ENCODE measurements at places on chromosomes 11 and 22.

DNA sequence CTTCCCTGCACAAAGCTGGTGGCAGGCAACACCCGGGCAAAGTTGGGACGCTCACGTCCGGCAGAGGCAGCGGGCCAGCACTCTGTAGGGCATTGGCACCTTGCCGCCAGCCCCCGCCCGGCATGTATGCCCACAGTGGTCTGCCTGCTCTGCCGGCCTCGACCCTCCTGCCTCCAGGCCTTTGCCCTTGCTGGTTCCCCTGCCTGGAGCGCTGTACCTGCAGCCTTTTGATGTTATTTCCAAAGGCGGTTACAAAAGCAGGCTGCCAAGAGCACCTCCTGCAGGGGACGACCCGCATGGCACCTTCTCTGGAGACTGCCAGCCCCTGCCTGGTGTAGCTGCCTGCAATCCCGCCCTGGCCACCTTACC, 56.5 kb upstream of the SHISAL1 start:
- no peak for DNase-seq

DNA sequence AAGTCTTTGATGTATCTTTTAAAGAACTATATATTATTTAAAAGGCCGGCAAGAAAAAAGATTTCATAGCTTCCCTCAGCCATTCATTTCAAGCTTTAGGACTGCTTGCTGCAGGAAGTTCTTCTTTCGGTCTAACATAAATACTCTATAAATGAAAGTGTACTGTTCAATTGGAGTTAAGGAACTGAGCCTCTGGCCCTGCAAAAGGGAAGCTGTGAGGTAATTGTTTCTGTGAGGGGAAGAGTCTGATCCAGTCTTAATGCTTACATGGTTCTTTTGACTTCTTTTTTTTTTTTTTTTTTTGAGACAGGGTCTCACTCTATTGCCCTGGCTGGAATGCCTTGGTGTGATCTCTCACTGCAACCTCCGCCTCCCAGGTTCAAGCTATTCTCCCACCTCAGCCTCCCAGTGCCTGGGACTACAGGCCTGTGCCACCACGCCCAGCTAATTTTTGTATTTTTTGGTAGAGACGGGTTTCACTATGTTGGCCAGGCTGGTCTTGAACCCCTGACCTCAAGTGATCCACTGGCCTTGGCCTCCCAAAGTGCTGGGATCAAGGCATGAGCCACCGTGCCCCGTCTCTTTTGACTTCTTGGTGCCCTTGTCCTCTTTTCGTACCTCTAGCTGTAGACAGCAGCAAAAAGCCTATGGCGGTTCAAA, 4.7 kb upstream of the TRIM29 start:
- DNase-seq, result no peak

DNA sequence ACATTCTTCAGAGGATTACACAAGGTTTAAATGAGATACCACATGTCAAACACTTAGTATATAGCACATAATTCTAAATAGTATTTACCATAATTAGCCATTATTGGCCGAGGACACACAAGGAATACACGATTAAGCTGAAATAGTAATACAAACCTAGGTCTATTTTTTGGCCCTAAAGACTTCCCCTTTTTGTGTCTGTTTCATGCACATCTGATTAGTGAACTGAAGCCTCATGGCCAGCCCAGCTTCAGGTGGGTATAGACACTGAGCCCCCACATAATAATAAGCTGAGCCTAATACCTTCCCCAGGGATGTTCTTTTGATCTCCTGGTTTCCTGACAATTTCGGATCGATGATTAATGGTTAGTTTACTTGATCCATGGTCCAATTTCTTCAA, 2.1 kb downstream of the GLYATL1B start:
- DNase-seq, result no peak

GRCh38 chr22:23497016-23497885, 82.8 kb downstream of the IGLL1 start:
- no peak for DNase-seq

GRCh38 chr11:103061656-103062055, 30.3 kb downstream of the DCUN1D5 start:
- no peak for DNase-seq

DNA sequence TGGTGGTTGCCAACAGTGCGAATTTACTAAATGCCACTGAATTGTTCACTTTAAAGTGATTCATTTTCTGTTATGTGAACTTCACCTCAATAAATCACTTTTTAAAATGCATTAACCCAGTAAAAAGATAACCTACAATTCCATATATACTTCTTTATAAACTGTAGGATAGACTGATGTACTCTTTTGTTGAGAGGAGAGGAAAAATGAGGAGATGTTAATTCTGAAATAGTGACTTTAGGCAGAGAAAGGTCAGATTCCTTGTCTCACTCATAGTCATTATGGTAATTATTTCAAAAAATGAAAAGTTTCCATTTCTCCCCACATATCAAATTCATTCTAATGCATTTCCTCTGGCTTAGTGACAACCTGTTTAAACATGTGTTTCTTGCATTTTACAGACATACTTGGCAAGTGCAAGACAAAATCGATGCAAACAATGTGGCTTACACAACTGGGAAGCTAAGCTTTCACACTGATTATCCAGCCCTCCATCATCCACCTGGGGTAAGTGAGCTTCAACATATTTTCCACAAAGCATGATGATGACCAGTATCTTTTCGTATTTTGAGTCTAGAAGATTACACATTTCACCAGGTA, 74.5 kb downstream of the BBOX1 start:
- no peak for DNase-seq

DNA sequence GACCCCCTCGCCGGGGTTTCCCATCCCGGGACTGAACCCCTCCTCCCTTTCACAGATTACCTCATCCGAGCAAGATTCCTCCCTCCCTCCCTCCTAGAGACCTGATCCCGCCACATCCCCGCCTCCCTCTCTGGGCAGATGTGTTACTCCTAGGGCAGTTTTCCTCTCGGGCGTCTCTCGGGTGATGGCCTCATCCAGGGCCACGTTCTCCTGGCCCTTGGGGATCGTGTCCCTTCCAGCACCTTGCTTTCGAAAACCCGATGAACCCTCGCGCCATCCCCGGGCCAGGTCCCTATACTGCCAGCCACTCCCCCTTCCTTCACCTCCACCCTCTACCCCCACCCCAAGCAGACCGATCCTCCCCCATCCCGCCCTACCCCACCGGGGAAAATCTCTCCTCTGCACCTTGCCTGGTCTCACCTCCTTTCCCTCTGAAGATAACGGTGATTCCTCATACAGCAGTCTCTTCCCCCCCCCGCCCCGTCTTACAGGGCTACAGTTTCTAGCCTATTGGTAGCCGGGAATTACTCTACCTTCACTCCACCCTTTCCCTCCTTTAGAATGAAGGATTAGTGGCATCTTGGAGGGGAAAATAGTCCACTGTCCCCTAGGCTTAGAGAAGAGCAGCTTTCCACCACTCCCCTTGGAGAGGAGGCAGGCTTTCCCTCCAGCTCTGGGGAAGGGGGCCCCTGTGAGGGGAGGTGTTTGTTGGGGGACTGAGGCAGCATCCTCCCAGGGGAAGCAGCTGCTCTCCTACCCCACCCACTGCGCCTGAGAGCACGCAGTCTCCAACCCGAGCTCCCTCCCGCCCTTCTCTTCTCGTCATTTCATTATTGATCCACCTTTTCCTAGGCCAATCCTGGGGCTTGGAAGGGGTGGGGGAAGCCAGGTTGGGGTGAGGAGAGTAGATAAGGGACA, 1.2 kb downstream of the KMT2A start:
- DNase-seq, result no peak

DNA sequence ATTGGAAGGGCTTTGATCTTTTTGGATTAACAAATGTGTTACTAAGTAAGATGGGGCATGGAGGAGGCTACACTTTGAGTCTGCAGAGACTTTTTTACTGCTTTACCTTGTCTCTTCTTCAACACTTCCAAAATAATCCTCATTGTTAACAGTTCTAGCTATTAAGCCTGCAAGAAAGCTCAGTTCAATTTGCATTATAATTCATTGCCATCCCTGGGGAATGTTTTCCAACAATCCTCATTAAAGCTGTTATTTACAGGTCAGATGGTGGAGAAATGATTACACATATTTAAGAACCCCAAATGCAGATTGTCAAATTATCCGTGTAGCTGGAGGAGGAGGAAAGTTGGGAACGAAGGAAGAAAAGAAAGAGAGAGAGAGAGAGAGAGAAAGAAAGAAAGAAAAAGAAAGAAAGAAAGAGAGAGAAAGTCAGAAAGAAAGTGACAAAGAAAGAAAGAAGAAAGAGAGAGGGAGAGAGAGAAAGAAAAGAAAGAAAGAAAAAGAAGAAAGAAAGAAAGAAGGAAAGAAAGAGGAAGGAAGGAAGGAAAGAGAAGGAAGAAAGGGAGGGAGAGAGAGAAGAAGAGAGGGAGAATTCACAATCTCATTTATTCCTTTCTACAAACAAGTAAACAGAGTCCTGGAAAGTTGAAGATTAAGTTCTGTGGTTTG, 443.9 kb downstream of the INSC start:
- DNase-seq, result no peak

GRCh38 chr11:121564948-121565684, 112.3 kb upstream of the SORL1-AS1 start:
- no peak for DNase-seq

GRCh38 chr22:26463688-26464087, 19.9 kb downstream of the HPS4 start:
- no peak for DNase-seq

DNA sequence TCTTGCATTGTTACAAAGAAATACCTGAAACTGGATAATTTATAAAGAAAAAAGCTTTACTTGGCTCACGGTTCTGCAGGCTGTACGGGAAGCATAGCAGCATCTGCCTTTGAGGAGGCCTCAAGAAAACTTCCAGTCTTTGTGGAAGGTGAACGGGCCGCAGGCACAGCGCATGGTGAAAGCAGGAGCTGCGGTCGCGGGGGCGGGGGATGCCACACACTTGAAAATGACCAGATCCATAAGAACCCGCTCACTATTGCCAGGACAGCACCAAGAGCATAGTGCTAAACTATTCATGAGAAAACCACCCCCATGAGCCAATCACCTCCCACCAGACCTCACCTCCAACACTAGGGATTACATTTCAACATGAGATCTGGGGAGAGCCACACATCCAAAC, 45.6 kb upstream of the SEPTIN5 start:
- no peak for DNase-seq

DNA sequence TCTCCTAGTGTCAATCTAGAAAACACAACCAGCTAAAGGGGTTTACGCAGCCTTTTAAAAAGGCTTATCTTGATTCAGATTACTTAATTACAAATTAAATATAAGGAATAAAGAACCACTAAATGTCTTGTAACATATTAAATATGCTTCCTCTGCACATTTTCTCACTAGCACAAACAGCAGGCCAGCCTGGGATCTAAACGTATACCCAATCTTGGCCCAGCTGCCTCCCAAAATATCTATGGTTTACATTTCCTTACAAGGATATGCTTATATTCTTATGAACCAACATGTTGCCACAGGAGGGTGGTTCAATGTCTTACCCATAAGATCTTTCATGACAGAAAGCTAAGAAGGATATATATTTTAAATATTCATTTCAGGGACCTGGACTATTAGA, 7.7 kb downstream of the LGR4 start:
- no peak for DNase-seq

GRCh38 chr11:2305788-2306451, 4.1 kb downstream of the TSPAN32 start:
- no peak for DNase-seq

GRCh38 chr22:47460861-47461260, 698.4 kb downstream of the TBC1D22A start:
- no peak for DNase-seq

GRCh38 chr11:5046754-5047330, 516 bp downstream of the OR52J3 start:
- no peak for DNase-seq

GRCh38 chr22:25972397-25972796, 196.9 kb upstream of the SEZ6L start:
- DNase-seq, result no peak

- DNase-seq, result no peak
These were observed 19.5 kb upstream of the WNT7B start for GRCh38 chr22:45996241-45997076.

DNA sequence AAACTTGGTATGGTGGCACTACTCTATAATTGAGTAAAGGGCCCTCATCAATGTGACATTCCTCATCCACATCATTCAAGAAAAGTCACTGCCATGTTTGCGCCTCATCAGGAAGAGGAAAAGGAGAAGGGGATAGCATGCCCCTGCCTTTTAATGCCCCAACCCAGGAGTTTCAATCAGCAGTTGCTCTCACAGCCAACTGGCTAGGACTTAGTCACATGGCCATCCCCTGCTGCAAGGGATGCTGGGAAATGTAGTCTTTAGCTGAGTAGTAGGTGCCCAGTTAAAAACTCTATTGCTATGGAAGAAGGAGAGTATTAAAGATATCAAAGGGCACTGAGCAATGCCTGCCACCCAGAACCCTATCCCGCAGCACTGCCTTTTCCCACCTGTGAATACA, 10.9 kb upstream of the CCND1 start:
- DNase-seq, result no peak

DNA sequence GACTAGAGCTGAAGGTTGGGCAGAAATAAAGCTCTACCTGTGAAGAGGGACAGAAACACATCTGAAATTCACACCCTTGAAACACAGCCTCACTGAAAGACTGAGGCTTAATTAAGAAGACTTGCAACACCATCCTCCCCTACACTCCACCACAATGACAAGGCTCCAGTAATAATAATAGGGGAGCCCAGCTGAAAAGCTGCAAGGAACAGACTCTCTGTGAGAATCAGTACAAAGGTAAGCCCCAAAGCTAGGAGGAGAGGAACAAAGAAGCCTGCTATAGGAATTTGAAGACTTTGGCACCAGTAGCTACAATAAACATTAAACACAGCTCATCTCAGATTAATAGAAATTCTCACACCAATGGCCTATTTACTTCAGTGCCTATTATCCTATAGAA, 176.9 kb downstream of the FAT3 start:
- DNase-seq, result no peak

- DNase-seq, result no peak
These were observed 5.8 kb downstream of the CD44 start for GRCh38 chr11:35144806-35145205.

DNA sequence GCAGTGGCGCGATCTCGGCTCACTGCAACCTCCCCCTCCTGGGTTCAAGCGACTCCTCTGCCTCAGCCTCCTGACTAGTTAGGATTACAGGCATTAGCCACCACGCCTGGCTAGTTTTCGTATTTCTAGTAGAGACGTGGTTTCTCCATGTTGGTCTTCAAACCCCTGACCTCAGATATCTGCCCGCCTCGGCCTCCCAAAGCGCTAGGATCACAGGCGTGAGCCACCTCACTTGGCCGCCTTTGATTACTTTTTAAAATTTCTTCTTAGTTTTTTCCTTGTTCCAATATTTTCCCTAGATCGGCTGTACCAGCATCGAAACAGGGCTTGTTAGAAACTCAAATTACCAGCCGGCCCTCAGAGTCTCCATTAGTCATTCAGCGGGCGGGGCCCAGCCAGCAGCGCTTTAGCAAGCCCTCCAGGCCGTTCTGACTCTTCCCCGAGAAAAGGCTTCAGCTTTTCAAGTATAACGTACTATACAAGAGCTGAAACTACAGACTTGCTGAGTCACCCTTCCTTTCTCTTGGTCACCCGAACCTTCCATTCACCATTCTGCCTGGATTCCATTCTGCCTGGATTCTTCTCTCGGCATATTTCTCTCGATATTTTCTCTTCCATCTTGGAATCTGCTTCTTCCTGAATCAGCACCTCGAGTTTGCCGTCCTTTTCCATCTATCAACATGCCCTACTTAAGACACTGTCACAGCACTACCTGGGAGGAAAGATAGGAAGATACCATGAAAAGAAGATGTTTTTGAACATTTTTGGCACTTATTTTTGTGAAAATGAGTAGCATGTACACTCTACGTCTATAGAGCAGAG, 6.7 kb upstream of the CAPRIN1 start:
- no peak for DNase-seq

- DNase-seq, result no peak
These were observed 82.9 kb upstream of the THY1 start for GRCh38 chr11:119505861-119506260.

All from NCI-H1417 treated with DMSO at 0.1 percent for 48 hours (cell line).